ENCODE measurements at places on chromosomes 11 and 22.

DNA sequence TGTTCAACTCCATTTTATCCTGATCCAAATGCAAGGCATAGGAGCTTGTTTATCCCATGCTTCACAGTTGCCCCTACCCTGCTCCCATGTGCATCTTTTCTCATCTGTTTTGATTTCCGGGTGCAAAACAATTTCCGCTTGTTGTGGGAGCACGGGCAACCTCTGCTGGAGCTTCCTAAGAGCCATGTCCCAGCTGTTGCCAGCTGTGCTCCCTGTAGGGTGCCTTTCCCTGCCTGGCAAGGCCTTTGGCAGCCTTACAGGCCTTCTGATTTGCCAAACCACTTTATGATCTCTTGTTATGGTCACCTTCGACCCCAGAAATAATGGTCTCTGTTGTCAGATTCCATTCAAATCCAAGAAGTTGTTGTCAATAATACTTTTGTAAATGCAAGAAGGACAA, 1038.5 kb downstream of the OPCML start:
- no peak for DNase-seq

GRCh38 chr22:35329114-35329847, 29.6 kb downstream of the TOM1 start:
- DNase-seq, result no peak

DNA sequence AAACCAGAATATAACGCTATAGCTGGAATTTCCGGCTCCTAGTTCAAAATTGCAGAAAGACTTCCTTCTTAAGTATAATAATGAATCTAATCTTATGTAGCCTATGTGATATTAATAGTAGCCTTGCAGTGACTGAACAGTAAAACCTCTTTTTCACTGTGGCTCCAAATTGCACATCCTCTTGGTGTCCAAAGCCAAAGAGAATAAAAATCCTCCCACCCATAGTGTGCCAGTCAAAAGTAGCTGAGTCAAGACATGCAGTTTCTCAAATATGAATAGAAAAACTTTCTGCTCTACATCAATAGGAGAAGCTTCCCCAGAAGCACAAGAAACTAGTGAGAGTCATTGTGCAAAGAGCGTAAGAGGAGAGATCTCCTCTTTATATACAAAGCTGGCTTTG, 76.0 kb upstream of the PICALM start:
- no peak for DNase-seq

GRCh38 chr11:76394411-76394810, 13.3 kb downstream of the GVQW3 start:
- no peak for DNase-seq

DNA sequence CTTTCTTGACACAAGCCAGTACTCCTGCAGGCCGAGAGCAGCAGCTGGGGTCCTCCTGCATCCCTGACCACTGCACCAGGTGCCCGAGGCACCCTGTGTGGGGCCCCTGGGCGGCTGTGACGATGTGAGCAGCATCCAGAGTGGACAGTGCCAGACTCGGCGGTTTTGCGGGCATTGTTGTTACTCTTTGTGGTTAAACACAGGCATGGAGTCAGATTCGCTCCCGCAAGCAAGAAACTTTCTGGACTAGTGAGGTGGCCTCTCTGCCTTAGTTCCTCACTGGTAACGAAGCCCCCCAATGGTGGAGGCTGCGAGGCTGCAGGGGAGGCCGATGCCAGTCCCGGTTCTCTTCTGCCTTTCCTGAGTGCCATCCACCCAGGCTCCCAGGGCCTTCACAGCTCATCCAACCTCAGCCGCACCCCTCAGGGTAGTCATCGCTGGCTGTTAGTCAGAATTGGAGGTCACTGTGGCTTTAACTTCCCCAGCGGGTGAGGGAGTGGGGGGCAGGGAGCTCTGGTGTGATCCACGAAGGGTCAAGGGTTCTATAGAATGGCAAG, 3.7 kb upstream of the CLDN5 start:
- DNase-seq, result peak; percentile 19

DNA sequence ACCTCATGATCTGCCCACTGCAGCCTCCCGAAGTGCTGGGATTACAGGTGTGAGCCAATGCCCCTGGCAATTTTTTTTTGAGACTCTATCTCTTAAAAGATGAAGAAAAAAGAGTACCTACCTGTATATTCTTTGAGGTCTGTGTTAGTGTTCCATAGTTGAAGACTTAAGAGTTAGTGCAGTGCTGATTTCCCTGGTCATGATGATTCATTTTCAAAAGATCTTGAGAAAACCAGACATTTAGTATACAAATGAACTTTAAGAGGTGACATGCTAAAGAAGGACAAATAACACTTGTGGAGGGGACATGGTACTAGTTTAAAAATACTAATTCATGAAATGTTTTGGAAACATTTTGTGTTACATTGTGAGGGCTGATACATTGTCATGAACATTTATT, 17.7 kb downstream of the CBL start:
- no peak for DNase-seq

DNA sequence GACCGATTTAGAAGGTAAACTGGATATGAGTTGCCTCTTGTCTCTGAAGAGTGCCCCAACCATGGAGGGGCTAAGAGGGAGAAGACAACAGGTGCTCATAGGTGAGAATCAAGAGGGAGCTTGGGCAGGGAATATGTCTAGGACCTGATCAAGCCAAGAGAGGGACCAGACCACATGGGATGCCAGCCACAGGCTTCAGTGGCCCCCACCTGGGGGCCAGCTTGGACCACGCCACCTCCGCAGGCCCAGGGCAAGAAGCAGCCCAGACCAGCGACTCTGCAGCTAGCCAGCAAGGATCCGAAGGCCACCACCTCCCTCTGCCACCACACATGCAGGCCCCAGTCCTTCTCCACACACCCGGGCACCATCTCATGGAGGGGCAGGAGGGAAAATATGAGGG, 92.5 kb upstream of the LDLRAD3 start:
- no peak for DNase-seq

DNA sequence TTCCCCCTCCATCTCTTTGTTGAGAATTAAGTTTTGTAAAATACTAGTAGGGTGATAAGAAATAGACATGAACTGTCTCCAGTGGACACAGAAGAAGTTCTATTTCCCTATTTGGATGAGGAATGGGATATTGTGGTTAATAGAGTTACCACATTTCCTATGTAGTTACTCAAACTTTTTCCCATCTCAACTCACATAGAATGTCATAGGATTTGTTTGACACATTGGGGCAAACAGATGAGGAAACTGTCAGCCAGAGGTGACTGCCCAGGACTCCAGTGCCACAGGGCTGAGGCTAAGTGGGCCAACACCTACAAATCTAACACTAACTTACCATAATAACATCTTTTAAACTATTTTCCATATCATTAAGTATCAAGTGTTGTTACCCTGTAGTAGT, 58.3 kb downstream of the CCDC83 start:
- DNase-seq, result no peak

DNA sequence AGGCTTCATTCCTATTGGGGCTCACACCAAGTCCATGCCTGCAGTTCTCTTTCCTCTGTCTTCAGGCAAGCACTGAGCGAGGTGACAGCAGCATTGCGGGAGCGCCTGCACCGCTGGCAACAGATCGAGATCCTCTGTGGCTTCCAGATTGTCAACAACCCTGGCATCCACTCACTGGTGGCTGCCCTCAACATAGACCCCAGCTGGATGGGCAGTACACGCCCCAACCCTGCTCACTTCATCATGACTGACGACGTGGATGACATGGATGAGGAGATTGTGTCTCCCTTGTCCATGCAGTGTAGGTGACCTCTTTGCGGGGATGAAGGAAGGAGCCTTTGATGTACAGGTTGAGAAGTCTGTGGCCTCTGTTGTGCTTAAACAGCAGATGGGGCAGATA, 11.4 kb upstream of the RRM1 start:
- DNase-seq, result no peak

DNA sequence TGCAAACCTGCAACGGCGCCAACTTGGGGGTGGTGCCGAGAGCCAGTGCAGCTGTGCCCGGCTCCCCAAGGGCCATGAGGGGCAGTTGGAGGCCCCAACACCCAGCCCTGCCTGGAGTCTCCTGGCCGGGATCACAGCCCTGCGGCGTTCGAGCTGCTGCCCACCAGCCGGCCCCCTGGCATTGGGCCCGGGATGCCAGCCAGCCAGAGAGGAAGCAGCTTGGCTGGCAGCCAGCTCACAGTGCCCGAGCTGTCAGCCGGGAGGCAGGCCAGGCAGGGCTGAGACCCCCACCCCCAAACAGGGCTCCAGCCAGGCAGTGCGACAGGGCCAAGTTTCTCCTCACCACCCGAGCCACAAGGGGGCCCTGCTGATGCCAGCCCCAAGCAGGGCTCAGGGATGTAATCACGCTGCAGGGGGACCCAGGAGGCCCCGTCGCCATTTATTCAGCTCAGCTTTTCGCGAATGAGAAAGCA, 26.0 kb upstream of the TCF20 start:
- DNase-seq, result no peak

Measured in stromal cell of bone marrow (primary cell).